Stimulated activated CD4-positive, alpha-beta T cell treated with anti-CD3 and anti-CD28 coated beads, TNF-alpha, amount 100 ng/mL, for 1 hour (primary cell): ENCODE measurements at places on chromosomes 3 and 15.
A peak's percentile ranks its signal among the peaks of the same experiment; 100 is the strongest.

DNA sequence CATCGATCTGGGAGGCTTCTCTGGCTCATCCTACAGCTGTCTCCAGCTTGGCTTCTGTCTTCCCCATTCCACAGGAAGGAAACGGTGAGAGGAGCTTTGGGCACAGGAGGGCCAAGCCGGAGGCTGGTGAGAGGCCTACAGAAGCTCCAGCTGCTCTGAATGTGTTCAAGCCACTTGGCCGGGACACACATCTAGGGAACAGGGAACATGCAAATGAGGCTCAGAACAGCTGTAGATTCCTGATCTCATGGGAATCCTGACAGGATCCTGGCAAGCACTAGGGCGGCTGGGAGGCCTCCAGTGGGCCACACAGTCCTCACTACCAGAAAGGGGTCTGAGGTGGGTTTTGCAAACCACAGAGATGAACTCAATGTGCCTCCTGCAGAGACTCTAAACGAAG lies 13.7 kb downstream of the SEMA5B start:
- DNase-seq = no peak

- no peak for DNase-seq
These were observed 220.0 kb downstream of the MEIS2 start for GRCh38 chr15:36880224-36880912.

- no peak for DNase-seq
These were observed 31.7 kb downstream of the NR2F2 start for GRCh38 chr15:96362011-96362754.

DNA sequence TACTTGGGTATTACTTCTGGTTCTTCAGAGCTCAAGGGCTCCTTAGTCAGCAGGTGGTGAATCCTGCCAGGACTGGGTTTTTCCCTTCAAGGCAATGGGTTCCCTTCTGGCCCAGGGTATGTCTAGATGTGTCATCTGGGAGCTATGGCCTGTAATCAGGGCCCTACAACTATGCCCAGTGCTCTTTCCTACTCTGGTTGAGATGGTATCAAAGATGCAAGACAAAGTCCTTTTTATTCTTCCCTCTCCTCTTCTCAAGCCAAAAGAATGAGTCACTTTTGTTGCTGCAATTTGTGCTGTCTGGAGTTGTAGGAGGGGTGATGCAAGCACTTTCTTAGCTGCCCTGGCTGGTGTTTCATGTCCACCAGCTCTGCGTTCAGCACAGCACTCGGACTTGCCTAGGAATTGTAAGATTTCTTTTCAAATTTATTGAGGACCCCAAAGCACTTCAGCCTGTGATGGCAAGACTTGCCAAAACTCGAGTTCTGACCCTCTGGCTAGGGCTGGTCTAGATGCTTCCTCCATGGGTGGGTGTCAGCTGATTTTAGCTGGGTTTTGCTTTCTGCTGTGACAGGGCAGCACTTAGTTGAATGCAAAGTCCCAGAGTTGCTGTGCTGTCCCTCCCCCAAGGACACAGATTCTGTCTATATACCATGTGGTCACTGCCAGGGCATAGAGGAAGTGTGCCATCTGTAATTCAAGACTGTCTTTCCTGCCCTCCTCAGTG lies 129.2 kb upstream of the CBLB start:
- no peak for DNase-seq

DNA sequence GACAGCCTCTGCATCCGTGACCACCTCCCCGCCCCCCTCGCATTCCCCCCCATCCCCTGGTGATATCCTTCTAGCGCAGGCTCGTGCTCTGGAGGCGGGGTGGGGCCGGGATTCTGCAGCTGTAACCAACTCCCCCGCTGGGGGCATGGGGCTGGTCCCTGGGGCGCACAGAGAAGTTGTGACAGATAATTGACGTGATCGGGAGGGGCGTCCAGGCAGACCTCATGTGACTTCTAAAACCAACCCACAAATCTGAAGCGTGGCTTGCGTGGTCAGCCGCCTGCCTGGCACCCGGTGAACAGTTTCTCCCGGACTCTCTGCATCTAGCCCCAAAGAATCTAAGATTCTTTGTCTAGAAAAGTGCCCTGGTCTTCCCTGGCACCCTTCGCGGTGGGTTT lies 100.6 kb upstream of the IGF1R start:
- DNase-seq = no peak

- DNase-seq = peak; percentile 90
These were observed at the start of gene EIF5A2 for GRCh38 chr3:170908235-170909116. EIF5A2 (minus strand) TSS chr3:170908637; CDS start chr3:170907806, 831 bp downstream.

DNA sequence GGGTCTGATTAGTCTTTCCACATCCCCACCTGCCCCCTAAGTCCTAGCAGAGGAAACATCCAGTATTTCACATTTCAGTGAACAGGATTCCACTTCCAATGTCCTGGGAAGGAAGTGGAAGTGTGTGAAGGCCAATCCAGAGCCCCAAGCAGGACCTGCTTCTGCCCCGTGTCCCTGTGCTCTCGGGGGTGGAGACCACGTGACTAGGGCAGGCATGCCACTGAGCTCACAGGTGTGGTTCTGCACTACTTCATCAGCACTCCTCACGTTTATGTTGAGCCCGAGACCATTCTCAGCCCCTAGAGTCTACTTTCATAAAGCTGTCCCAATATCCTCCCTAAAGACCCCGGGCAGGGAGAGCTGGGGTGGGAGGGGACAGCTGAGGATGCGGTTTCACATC lies 84.3 kb downstream of the RAB11A start:
- DNase-seq = no peak

DNA sequence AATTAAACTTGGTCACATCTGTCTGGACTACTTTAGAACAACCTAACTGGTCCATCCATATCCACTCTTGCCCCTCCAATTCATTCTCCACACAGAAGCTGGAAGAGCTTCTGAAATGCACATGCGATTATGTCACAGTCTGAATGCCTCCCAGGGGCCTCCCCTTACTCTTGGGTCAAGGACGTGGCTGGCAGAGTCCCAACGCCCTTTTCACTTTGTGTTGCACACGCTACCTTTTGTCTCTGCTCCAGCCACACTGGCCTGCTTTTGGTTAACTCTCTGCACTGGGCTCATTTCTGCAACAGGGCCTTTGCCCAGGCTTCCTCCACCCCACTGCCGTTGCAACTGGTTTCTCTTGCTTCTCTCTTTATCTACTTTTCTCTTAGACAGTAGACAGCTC lies 245.2 kb downstream of the IL20RB start:
- no peak for DNase-seq

GRCh38 chr3:121748680-121749275 lies 763 bp downstream of the GOLGB1 start:
- DNase-seq = no peak

DNA sequence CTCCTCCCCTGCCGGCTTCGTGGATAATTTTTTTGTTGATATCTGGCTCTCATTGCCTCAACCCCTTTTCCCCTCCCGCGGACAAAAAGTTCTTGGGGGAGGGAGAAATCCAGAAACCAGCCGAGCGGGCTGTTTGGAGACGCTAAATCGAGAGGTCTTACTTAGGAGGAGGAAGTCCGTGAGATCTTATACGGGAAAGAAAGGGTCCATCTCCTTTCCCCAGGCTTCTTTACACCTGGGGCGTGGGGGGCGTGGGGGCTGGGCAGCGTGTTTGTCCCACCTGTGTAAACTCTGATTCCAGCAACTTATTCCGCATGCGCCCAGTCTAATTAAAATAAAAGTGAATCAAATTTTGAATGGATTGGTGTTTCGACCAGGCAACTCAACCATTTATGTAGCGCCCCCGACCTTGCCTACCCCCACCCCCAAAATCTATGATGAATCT lies 364 bp upstream of the CADPS start:
- DNase-seq = no peak

DNA sequence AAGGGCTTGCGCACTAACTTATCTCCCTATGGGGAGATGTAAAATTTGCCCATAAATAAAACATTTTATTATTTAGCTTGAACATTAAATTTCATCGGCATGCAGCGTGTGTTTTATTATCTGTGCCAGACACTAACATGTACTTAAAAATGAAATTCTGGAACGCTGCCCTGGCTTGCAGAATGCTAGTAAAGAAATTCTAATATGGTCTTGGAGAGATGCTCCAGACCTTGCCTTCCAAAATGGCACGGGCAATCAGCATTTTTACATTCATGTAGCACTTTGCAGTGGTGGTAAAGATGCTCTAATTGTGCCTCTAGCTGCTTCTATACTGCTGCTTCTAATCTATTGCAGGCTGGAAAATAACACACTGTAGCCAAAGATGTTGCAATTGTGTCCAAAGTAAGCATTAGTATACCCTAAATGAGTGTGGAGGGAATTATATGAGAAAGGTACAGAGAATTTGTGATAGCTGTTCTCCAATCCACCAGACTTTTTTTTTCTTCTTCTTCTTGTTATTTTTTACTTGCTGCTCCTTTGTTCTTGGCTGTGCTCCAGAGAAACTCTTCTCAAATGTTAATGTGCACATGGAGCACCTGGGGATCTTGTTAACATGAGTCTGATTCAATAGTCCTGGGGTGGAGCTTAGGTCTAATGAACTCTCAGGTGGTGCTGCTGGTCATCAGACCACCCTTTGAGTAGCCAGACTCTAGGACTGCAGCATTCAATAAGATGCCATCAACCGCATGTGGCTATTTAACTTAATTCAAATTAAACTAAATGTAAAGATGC lies 47.3 kb downstream of the CRABP1 start:
- no peak for DNase-seq

- DNase-seq = no peak
These were observed 118.8 kb downstream of the SRGAP3 start for GRCh38 chr3:9130345-9131305.

GRCh38 chr3:59160133-59160746 lies 110.4 kb upstream of the CFAP20DC start:
- no peak for DNase-seq

DNA sequence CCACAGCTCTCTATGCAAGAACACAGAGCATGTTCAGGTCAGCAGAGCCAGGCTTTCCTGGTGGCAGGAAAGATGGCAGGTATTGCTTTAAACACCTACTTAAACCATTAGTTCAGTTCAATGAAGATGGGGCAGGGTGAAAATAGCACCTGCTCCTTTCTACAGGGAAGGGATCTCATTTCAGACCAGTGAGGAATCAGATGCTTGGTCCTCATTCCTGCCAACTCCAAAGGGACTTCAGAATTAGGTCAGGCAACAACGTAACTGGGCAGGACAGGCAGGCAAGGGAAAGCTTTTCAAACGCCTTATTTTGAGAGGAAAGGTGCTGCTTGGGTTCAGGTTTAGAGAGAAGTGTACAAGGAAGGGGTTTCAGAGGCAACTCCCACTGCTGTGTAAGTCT lies 12.6 kb upstream of the RPS17 start:
- DNase-seq = no peak

- no peak for DNase-seq
These were observed 49.0 kb downstream of the MEF2A start for GRCh38 chr15:99614749-99615288.

DNA sequence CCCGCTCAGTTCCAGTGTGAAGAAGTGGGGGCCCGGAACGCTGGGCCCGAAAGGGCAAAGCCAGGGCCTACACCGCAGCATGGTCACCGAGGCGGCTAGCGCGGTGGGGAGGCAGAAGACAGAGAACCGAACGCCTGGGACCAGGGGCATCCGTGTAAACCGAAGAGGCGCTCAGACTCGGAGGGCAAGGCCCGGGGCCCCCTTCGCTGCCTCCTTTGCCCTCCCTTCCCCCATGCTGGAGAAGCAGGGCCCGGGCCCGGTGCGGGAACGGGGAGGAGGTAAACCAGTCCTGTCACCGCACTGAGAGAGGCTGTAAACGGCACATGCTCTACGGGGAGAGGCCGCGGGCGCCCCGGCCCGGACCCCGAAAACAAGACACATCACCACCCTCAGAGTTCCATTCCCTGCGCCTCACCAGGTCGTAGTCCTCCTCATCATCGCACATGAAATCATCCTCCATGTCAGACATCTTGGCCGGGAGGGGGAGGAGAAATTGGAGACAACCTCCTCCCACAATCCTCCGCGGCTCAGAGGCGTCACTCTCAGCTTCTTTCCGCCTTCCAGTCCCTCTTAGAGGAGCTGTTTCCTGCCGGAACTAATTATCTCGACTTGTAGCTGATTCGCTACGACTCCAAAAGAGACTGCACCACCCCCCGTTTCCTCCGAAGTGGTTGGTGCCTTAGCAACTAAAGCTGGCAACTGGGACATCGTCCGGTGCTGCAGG lies at the start of gene COPS2:
Gene COPS2, minus strand, starts transcription at position 490 of the 724 bp plus-strand sequence. Its CDS starts 21 bp downstream, at position 469.
- peak; percentile 84 for DNase-seq

- no peak for DNase-seq
These were observed 172.7 kb downstream of the RPLP1 start for GRCh38 chr15:69625328-69625727.

- no peak for DNase-seq
These were observed 140.4 kb downstream of the ABI3BP start for GRCh38 chr3:100852840-100853239.

DNA sequence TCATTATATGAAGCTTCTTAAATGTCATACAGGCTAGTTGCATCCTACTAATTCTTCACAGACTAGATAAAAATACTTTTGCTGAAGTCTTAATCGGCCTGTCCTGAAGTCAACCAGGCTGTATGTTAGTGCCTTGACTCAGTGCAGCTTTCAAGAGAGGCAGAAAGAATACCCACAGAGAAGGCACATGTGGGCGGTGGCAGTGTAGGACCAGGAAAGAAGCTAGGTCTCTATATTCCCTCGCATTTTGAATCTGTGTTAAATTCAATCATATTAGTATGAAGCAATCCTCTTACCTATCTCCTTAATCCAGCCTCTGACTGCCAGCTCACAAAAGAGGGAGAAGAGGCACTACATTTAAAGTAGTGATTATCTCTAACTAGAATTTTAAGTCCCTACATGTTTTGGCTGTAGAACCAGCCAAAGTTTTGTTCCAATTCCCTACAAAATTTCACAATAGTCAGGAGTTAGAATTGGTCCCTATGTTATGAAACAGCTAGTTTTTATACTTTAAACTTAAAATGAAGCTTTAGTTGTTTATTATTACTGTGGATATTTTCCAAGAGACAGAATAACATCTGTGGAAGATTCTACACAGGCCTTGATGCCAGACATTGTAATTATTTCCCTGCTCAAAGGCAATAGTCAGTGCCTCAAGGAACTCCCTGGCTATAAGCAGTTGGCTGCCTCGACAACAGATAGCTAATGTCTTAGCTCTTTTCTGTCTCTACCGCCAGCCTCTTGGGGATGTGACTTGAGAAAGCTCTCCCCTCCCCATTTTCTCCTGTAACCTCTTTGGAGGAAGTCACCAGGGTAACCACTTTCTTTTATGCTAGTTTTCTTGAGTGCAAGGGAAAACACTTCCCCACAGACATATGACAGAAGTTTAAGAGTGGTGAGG lies 31.9 kb downstream of the CRTC3 start:
- no peak for DNase-seq

DNA sequence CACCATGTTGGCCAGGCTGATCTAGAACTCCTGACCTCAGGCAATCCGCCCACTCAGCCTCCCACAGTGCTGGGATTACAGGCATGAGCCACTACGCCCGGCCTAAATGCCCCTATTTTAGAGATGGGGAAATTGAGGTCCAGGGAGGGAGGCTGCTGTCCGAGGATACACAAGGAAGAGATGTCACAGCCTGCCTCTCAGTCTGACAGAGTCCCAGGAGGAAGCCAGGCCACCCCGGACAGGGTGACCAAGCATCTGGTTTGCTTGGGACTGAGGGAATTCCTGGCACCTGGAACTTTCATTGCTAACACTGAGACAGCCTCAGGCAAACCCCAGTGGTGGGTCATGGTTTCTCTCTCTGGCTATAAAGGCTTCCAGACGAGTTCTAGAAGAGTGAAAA lies 30.6 kb upstream of the ADAMTS7 start:
- DNase-seq = no peak
